Activated T-helper 1 cell treated with anti-CD3 and anti-CD28 coated beads, Interleukin-2, amount 50 U/mL, for 16 hours (primary cell): ENCODE measurements at places on chromosomes 3 and 15.

- no peak for DNase-seq
These were observed 143.0 kb downstream of the LPP start for GRCh38 chr3:188296761-188297612.

DNA sequence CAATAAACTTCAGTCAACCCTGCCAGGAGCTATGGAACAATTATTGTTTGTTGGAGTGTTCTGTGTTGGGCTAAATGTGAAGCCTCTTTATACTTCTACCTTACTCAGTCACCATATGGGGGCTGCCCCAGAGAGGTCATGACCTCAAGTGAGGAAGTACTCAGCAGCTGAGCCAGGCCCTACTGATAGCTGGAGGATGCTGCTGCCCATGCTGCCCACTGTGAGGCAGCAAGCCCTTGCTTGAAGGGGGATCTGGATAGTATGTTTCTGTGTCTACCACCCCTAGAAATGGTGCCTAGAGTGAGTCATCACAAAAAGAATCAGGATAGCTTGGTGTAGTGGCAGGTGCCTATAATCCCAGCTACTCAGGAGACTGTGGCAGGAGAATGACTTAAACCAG is 4.5 kb upstream of the RPL24 start:
- DNase-seq, result no peak

DNA sequence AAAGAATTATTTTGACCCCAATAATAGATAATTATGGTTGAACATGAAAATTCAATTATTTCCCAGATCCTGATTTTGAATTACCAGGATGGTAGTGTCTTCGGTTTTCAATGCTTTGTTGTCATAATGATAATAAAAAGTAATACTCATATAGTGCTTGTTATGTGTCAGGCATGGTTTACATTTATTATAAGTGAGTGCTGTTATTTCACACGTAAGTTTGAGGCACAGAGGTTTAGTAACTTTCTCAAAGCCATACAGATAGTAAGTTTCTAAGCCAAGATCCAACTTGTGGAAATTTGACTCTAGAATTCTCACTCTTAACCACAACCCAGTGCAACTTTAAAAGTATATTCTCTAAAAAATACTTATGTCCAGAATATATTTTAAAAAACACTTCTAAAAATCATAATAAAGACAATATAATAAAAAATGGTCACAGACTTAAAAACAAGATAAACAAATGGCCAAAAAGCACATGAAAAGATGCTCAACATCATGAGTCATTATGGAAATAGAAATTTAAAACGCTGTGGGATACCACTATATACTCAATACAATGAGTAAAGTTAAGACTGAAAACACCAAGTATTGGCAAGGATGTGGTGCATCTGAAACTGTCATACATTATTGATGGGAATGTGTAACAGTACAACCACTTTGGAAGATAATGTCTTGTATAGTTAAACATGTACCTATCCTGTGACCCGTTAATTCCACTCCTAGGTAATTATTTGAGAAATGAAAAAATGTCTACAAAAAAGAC is 45.2 kb downstream of the SPRED1 start:
- no peak for DNase-seq

- DNase-seq, result no peak
These were observed 125.8 kb upstream of the NPHP3 start for GRCh38 chr3:132847849-132848625.

DNA sequence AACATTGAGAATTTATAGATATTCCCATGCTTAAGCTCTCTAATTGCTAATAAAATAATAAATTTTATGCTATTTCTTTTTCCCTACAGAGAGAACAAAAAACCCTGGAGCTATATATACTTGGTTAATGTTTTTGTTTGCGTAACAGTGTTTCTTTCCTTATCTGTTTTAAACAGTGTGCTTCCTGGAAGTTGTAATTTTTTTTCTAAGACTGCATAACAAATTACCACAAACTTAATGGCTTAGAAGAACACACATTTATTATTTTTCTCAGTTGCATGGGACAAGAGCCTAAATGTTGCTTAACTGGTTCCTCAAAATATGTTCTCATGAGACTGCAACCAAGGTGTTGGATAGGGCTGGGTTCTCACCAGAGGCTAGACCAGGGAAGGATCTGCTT is 49.7 kb upstream of the DPH6 start:
- DNase-seq, result no peak

- no peak for DNase-seq
These were observed 40.3 kb downstream of the CFAP100 start for GRCh38 chr3:126434931-126435411.

DNA sequence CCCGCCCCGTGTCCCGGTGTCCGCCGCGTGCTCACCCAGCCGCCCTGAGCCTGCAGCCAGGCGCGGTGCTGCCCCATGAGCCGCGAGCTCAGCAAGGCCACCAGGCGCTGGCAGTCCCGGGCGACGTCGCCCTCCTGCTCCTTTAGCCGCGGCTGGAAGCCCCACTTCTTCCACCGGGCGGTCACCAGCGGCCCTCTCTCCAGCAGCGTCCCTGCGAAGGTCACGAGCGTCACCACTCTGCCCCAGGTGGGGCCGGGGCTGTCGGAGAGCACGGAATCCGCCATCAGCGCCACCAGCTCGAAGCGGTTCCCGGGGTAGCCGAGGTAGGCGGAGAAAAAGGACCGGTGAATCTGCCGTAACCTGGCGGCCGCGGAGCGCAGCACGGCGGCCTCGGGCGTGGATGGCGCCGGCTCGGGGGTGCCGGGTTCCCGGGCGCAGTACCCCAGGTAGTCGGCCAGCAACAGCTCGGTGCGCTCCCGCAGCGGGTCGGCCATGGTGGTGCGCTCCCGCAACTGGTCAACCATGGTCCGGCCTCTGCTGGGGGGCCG is 298 bp downstream of the BCL2L10 start:
- DNase-seq, result peak; percentile 24

- no peak for DNase-seq
These were observed 8.9 kb downstream of the CHDH start for GRCh38 chr3:53837331-53837730.

- no peak for DNase-seq
These were observed 48.3 kb upstream of the CTDSPL start for GRCh38 chr3:37813403-37813802.

DNA sequence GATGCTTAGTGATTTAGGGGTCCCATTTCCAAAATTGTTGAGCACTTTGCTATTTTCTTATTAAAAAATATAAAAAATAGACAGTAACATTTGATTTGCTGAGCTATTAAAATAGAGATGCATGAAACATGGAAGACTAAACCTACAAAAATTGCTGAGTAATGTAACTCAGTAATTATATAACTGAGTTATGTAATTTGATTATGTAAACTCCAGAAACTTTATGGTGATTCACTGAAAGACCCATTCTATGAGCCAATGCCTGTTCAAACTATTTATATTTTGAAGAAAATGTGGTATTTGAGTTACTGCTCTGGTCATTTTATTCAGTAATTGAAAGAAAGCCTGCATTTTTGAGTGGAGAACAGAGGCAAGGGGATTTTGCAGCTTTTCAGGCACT is 1221.5 kb upstream of the ALCAM start:
- DNase-seq, result no peak
